Activated CD4-positive, alpha-beta memory T cell treated with anti-CD3 and anti-CD28 coated beads for 36 hours (primary cell): ENCODE measurements at places on chromosomes 13 and 19.

DNA sequence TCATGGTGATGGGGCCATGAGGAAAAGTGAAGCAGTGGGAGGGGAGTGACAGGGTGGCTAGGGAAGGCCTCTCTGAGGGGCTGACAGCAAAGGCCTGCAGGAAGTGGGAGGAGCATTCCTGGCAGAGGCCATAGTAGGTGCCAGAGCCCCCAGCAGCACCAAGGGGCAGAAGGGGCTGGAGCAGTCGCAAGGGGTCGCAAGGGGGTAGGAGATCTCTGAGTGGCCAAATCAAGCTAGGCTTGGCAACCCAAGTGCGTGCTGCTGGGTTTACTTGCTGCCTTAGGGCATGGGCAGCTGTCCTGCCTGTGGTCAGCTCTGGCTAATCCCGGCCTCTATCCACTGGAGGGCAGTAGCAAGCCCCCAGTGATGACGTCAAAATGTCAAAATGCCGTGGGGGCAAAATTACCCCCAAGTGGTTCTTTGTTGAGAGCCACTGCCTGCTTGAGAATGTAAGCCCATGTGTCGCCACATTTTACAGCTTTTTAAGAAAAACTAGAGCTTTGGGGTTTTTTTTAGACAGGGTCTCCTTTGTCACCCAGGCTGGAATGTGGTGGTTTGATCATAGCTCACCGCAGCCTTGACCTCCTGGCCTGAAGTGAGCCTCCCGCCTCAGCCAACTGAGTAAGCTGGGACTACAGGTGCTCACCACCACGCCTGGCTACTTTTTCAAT lies 11.8 kb downstream of the CCDC97 start:
- DNase-seq, result no peak

DNA sequence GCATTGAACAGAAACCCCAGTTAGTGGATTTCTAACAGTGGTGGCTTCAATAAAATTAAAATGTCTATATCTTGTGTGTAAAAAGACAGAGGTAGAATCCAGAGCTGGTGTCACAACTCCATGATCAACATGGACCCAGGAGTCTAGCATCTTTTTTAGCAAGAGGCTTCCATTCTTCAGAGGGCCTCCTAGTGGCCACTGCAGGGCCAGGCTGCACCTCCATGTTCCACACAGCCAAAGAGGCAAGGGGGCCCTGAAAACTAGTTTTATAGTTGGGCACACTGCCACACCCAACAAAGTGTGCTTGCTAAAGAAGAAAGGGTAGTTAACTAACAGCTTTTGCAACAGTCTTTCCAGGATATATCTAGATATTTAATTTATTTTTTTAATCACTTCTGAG lies 12.9 kb downstream of the N4BP2L1 start:
- peak; percentile 37 for DNase-seq

GRCh38 chr13:39941911-39942551 lies 286.6 kb downstream of the COG6 start:
- DNase-seq, result no peak

- no peak for DNase-seq
These were observed 564.1 kb downstream of the PCDH9 start for GRCh38 chr13:66665991-66666390.

DNA sequence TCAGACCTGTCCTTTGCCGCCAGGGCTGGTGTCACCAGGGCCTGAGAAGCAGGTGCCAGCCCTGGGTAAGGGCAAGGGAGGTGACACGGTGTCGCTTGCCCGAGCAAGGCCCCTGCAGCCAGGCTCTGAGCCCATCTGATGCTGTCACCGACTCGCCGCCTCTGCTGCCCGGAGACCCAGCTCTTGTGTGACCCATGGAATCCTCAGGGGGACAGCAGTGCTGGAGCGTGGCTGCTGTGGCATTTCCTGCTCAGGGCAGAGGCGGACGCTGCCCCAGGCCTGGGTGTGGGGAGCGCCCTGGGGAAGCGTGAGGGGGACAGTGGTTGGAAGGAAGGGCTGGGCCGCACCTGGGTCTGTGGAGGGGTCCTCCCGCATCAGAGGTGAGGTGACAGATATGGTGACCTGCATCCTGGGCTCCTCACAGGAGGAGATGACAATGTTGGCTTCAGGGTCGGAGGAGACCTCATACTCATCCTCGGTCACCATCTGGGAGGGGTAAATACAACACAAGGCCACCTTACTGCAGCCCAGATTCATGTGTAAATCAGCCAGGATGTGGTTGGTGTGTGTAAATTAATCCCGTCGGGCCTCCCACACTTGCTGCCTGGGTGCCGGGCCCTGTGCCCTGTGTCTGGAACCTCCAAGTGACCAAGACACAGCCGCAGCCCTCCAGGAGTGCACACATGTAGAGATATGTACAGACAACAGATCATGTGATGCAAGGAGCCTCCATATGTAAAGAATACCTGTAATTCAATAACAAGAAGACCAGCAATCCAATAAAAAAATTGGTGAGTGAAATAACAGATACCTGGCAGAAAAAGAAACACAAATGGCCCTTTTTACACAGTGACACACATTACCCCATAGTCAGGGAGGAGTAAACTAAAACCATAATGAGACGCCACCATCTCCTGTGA lies 27.6 kb upstream of the MATK start:
- peak; percentile 49 for DNase-seq

DNA sequence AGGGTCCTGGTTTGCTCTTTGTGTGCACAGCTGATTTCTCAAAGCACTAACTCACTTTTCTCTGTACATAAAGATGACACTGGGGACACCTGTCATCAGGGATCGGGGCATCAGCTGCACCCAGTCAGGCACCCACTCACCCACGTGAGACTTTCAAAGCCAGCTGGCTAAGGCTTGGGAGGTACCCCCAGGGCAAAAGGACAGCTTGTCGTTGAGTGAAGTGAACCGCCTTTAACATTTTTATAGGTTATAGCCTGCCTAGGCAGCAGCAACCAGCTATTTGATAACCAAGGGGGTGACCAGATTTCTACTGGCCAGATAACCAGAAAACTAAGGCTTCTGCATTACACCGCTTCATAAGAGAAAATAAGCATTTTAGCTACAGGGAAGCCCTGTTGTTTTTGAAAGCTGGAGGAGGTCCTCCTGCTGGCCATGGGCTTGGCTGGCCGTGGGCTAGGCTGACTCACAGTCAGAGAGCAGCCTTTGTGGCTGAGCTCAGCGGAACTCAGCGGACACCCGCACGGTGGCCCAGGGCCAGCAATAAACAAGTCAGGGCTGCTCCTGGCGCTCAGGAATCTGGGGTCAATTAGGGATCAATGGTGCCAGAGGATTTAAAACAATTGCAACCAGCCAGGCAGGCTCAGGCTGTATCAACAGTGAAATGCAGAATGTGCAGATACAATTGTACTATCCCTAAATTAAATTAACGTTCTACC lies 57.1 kb downstream of the ALOX5AP start:
- DNase-seq, result no peak

DNA sequence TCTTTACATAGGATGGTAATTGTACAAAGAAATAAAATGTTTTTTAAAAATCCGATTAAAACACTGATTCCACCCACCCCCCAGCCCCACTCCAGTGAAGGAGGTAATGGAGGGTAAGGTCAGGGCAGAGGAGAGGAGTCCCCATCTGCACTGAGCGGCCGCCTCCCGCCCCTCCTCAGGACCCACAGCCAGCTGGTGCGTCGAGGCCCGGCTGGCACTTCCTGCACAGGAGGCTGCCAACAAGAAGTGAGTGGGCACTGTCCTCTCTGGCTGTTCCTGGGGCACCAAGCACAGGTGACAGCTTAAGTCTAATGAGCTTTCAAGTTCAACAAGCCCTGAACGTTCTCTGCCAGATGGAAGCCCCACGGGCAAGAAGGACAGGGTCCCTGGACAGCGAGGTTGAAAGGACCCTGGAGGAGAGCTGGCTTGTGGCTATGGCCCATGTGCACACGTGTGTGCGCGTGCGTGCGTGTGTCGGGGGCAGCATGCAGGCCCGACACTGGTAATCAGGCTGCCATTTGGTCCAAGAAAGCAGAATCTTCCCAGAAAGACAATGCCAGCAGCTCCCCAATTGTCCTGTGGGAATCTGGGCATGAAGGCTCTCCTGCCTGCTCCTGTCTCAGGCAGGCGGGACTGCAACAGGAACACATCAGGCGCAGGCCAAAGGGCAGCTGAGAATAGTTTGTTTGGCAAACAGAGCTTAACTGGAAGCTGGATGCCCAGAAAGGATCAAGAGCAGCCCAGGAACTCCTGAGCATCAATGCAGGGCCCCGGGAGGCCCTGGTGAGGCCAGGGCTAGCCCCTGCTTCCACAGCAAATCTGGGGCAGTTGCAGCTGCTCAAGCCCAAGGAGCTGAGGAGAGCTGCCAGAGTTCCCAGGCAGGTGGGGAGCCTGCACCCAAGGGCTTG lies 15.1 kb upstream of the EPHX3 start:
- DNase-seq, result no peak

GRCh38 chr13:29125934-29126424 lies 305.8 kb downstream of the MTUS2 start:
- no peak for DNase-seq

DNA sequence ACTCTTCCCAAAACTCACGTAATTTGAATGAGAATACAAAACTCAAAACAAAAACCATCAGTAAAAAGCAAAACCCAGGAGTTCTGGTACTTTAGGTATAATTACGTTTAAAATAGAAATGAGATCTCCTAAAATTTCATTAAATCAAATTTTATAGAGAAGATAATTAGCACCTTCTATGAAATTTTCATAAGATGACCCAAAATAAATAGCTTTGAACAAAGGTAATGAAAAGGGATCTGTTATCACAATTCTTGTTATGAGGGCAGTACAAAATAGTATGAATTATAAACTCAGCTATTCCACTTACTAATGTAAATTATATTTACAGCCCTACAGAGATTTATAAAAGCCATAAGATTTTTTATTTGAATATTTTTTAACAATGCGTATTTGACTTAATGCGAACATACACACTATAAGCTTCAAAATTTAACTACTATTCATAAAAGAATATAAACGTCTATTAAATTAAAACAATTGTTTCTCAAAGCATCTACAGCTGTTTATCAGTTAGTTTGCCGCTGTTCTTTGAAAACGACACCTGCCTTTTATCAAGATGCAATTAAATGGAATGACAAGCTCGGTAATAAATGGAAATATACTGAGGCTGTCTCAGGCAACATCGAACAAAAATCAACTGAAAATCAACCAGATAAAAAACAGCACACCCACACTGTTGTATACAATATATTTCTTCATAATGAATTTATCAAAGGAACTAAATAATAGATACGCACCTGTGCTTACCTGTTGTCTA lies 63.8 kb downstream of the KCNRG start:
- DNase-seq, result no peak

DNA sequence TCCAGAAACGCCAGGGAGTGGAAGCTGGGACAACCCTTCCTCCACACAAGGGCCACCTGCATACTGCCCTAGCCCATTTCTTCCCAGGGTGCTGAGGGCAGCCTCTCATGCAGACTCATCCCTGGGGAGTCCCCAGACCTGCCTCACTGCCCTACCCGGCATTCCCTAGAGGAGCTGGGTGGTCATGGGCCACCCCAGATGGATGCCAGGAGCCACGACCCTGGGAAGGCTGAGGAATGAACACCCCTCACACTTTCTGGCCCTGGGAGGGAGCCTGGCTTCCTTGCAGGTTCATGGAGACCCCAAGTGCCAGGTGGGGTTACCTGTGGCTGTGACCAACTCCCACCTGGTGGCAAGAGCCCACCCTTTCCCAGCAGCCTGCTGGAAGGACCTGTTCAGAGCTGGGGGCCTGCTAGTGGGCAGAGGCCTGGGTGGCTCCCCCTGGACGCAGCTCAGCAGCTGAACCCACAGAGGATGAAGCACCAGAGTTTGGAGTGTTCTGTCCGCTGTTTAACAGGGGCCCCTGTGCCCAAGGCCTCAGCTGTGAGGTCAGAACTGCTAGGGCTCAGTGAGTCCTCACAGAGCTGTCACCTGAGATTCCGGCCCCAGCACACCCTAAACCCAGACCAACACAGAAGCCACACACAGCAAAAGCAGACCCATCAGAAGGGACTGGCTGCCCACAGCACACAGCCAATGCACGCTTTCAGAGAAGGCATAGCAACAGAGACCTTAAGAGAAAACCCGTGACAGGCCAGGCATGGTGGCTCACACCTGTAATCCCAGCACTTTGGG lies 6.6 kb downstream of the ACP4 start:
- DNase-seq, result no peak

DNA sequence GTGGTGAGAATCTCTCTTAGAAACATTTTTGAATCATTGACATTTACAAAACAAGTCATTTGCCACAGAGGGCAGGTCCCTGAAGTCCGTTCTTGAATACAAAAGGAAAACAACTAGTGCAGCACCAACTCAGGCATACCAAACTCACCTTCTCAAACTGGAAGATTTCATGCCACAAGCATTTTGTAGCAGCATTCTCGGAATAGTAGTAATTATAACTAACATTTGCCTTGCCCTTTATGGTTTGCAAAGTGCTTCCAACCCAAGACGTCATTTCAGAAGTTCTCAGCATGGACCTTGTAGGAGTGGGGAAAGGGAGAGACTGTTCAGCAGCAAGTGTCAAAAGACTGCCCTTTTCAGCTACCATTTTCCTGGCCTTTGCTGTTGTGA lies 344.6 kb downstream of the RFC3 start:
- no peak for DNase-seq

- no peak for DNase-seq
These were observed 726 bp upstream of the TGFB1 start for GRCh38 chr19:41354343-41354953.

GRCh38 chr13:32600890-32601289 lies 14.6 kb downstream of the PDS5B start:
- DNase-seq, result no peak

DNA sequence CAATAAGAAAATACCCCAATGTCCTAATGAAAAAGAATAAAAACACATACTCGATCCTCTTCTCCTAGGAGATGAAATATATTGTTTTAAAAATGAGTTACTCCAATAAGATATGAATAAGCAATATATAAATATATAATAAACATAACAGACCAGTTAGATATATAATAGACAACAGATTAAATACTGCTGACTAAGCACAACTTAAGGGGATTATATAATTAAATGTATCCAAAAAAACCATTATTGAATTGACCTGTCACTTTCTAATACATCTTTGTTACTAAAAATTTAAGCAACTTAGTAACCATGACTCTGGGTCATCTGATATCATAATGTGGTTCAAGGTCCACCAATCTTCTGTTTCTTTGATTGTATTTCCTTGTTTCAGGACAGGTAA lies 14.0 kb upstream of the ZNF780B start:
- no peak for DNase-seq
